ENCODE measurements at places on chromosomes 13 and 19. TPM values are rescaled to one million over a fixed set of nuclear protein-coding genes. Genes with fewer than 3 reads are reported as not detected.

PEX11G gene
- 2.8 TPM for polyA plus RNA-seq

ZSCAN4 gene
- not detected for polyA plus RNA-seq

ZNF665 gene
- polyA plus RNA-seq, result 8.2 TPM

PROZ gene
- not detected for polyA plus RNA-seq

FBXO17 gene
- not detected for polyA plus RNA-seq

CRX gene
- not detected for polyA plus RNA-seq

ZNF880 gene
- 32.9 TPM for polyA plus RNA-seq

IRGQ gene
- 1.0 TPM for polyA plus RNA-seq

SULT2A1 gene
- polyA plus RNA-seq, result not detected

ADGRE3 gene
- not detected for polyA plus RNA-seq

VMAC gene
- polyA plus RNA-seq, result 4.2 TPM

SRRM5 gene
- polyA plus RNA-seq, result not detected

URAD gene
- polyA plus RNA-seq, result not detected

TSPAN16 gene
- polyA plus RNA-seq, result not detected

RNF225 gene
- polyA plus RNA-seq, result not detected

ZNF723 gene
- polyA plus RNA-seq, result not detected

ZNF154 gene
- 5.0 TPM for polyA plus RNA-seq

IQCN gene
- 1.4 TPM for polyA plus RNA-seq

ERICH6B gene
- polyA plus RNA-seq, result 0.45 TPM

C19orf12 gene
- polyA plus RNA-seq, result 17.6 TPM

NLRP4 gene
- not detected for polyA plus RNA-seq

DIAPH3 gene
- not detected for polyA plus RNA-seq

N4BP2L1 gene
- polyA plus RNA-seq, result 43.1 TPM

LSR gene
- polyA plus RNA-seq, result 49.1 TPM

LRRC63 gene
- polyA plus RNA-seq, result not detected

RCBTB2 gene
- 3.5 TPM for polyA plus RNA-seq

KASH5 gene
- polyA plus RNA-seq, result not detected

ITGBL1 gene
- not detected for polyA plus RNA-seq

ACER1 gene
- polyA plus RNA-seq, result not detected

CABP5 gene
- polyA plus RNA-seq, result not detected

CBY2 gene
- polyA plus RNA-seq, result not detected

ELSPBP1 gene
- polyA plus RNA-seq, result not detected
